ENCODE measurements at places on chromosomes 3 and 15.

GRCh38 chr15:75594276-75594675, 15.2 kb upstream of the PTPN9 start:
- DNase-seq = no peak

GRCh38 chr3:99545941-99546580, 92.3 kb upstream of the COL8A1 start:
- DNase-seq = no peak

DNA sequence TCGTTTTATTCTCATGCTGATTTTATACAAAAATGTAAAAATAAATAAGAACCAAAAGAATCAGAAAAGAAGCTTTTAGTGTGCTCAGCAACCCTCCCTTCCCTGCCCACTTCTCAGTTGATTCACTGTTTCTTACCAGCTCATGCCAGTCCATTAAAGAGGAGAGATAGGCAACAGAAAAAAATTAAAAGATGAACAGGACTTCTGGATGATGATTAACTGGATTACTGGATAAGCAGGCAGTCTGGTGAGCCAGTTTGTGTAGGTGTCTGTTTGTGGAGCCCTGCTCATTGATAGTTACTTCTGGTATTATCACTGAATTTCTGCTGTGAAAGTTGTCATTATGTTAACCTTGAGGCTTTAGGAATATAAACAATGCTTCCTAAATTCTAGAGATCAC, 15.1 kb upstream of the GPR171 start:
- no peak for DNase-seq

GRCh38 chr3:43009547-43009946, 30.4 kb downstream of the GASK1A start:
- DNase-seq = no peak

DNA sequence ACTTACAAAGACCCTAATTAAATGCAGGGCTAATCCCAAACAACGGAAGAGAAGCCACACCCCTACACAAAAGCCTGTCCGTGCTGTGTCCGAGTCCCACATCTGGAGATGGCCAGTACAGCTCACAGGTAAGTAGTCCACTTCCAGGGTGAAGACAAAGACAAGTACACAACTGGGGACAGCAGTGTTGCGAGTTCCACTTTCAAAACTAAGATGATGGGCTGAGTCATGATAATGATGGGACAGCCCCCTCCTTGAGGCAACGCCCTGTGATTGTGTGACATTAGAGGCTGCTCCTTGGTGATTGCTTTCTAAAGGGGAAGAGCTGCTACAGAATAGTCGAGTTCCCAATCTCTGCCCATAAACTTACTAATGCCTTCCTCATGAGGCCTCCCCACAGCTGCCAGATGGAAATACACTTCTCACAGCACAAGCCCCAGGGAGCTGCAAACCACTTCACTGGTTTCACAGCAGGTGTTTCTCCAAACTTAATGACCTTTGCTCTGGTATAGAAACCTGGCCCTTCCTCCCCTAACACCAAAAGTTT, 27.6 kb downstream of the RFT1 start:
- no peak for DNase-seq

GRCh38 chr3:93992207-93992606, 12.3 kb downstream of the ARL13B start:
- no peak for DNase-seq

DNA sequence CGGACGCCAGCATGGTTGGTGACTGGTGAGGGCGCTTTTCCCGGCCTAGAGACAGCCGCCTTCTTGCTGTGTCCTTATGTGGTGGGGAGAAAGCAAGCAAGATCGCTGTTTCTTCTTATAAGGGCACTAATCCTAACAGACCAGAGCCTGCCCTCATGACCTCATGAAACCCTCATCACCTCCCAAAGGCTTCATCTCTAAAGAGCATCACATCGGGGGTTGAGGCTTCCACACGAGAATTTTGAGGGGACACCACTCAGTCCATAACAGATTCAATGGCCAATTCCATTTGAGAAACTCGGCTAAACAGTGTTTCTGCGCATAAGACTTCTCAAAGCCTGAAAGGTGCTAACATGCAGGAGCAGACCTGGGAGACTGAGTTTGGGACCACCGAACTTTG, 54.0 kb downstream of the VGLL4 start:
- no peak for DNase-seq
